ENCODE measurements at places on chromosomes 3 and 15.

DNA sequence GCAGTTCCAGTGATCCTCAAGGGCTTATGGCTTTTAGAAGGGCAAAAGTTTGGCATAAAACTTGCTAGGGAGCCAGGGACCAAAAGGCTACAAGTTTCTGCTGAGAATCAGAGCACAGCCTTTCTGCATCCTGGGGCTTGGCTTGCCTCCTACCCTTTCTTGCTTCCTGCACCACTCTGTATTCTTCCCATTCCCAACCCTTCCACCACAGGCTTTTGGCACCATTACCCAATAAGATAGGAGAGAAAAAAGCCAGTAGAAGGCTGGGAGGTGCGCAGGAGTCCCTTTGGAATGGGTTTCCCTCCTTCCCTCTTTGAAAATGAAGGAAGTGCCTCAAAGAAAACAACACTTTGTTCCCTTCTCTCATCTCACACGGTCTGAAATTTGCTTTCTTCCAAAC lies 268.6 kb downstream of the PDCD6IP start:
- no peak for DNase-seq

DNA sequence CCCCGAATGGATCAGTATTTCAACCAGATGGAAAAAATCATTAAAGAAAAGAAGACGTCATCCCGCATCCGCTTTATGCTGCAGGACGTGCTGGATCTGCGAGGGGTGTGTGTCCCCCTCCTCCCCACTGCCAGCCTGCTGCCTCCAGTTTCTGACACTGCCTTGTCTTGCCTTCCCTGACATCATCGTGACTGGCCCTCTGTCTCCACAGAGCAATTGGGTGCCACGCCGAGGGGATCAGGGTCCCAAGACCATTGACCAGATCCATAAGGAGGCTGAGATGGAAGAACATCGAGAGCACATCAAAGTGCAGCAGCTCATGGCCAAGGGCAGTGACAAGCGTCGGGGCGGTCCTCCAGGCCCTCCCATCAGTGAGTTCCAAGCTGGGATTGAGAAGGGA lies 10.9 kb downstream of the EIF4G1 start:
- no peak for DNase-seq

DNA sequence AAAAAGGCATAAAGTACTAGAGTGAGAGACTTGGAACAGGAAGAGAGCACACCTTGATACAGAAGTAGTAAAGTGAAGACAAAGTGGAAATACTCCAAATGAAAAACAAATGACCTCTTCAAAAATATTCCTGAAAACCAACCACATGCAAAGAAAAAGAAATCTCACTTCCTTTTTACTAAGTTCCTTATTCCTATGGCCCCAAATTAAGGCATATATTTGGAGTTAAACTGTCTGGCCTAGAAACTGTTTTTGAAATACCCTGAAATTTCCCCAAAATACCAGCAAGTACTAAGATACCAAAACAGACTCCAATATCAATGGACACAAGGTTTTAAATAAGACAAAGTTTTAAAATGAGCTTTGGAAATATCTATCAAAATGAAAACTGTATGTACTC lies 58.2 kb downstream of the ZNF148 start:
- no peak for DNase-seq

- no peak for DNase-seq
These were observed 63.1 kb downstream of the NTRK3 start for GRCh38 chr15:88193415-88193814.

- DNase-seq: no peak
These were observed 47.8 kb downstream of the CTXND1 start for GRCh38 chr15:80204231-80204630.

All from NCI-H2107 (cell line).